ENCODE measurements at places on chromosomes 6 and 20. TPM values are rescaled to one million over a fixed set of nuclear protein-coding genes. Genes with fewer than 3 reads are reported as not detected.

DNA sequence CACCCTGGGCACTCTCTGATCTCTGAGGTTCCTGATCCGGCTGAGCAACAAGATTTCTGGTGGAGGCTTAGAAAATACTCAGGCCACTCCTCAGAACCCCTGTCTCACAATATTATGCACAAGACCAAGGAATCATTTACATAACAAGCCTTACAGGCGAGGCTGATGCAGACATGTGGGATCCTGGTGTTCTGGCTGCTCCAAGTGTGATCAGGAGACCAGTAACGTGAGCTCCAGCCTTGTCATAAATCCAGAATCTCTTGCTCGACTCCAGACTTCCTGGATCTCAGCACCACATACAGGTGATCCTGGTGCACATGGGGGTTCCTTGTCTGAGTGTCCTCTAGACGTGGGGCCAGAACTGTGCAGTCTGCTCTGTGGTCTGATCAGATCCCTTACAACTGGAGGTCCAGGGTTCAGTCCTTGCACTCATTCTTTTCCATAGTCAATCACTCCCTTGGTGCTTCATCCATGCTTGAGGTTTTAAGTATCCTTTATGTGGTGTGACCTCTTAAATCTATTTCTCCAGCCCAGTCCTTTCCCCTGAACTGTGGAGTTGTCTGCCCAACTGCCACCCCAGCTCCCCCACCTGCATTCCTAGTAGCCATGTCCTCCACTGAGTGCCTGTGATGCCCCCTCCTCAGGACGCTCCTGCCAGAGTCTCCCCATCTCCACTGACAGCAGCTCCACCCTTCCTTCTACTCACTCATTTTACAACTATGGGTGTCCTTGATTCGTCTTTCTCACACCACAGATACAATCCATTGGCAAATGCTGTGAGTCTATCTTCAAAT is 5.1 kb downstream of the HLA-C start:
- H3K27me3 ChIP-seq, result no peaks in the 10 kb centered on the region
- H3K36me3 ChIP-seq, result no peaks in the 10 kb centered on the region
- no peak overlapping the region for H3K4me3 ChIP-seq
- H3K4me1 ChIP-seq, result no peaks in the 10 kb centered on the region
- H3K27ac ChIP-seq, result no peak overlapping the region
- DNase-seq, result no peak

GRCh38 chr6:47631797-47632196 is 66.6 kb upstream of the ADGRF4 start:
- no peak overlapping the region for H3K27ac ChIP-seq
- no peaks in the 10 kb centered on the region for H3K36me3 ChIP-seq
- no peak overlapping the region for H3K4me3 ChIP-seq
- no peak for DNase-seq
- no peaks in the 10 kb centered on the region for H3K27me3 ChIP-seq

GRCh38 chr6:163585932-163586437 is 171.5 kb downstream of the QKI start:
- H3K27me3 ChIP-seq, result no peaks in the 10 kb centered on the region
- H3K27ac ChIP-seq, result no peak overlapping the region
- no peaks in the 10 kb centered on the region for H3K4me1 ChIP-seq

GRCh38 chr6:117739869-117740268 is 64.6 kb downstream of the NUS1 start:
- no peak overlapping the region for H3K4me3 ChIP-seq
- H3K27me3 ChIP-seq, result no peaks in the 10 kb centered on the region
- H3K4me1 ChIP-seq, result no peaks in the 10 kb centered on the region
- H3K27ac ChIP-seq, result no peak overlapping the region
- H3K36me3 ChIP-seq, result no peaks in the 10 kb centered on the region
- peak; percentile 26 for DNase-seq

GRCh38 chr20:18858816-18859215 is 45.2 kb downstream of the SCP2D1 start:
- no peak overlapping the region for H3K27ac ChIP-seq
- no peaks in the 10 kb centered on the region for H3K36me3 ChIP-seq
- no peaks in the 10 kb centered on the region for H3K27me3 ChIP-seq
- no peaks in the 10 kb centered on the region for H3K4me1 ChIP-seq

DNA sequence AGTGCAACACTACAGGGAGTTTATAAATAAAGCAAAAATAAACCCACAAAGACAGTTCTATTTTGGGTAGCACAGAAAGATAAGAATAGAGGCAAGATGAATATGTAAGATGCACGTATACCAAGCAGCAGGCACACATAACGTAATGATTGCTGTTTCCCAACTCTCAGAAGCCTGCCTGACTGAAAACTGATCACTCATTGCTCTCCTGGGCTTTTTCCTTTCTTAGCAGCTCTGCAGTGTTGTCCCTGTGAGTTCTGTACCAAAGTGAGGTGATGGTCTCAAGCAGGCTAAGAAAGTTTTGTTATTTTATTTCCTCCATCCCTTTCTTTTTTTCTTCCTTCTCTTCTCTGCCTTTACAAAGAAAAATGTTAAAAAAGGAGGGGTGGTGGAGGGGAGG is 522.0 kb upstream of the MAN1A1 start:
- no peaks in the 10 kb centered on the region for H3K36me3 ChIP-seq
- H3K27me3 ChIP-seq, result no peaks in the 10 kb centered on the region
- H3K27ac ChIP-seq, result no peak overlapping the region
- no peaks in the 10 kb centered on the region for H3K4me1 ChIP-seq
- no peak overlapping the region for H3K4me3 ChIP-seq

- H3K4me3 ChIP-seq, result no peak overlapping the region
- H3K4me1 ChIP-seq, result no peaks in the 10 kb centered on the region
- H3K36me3 ChIP-seq, result no peaks in the 10 kb centered on the region
- no peak overlapping the region for H3K27ac ChIP-seq
- no peak for DNase-seq
- no peaks in the 10 kb centered on the region for H3K27me3 ChIP-seq
Measured at GRCh38 chr20:13331536-13331935, 110.5 kb downstream of the ISM1 start.

Gene AVP
- not detected for total RNA-seq

Gene RCAN2
- total RNA-seq, result 3.8 TPM

Gene DPPA5
- not detected for total RNA-seq

Gene OR2B6
- not detected for total RNA-seq

Gene TBXT
- not detected for total RNA-seq

Gene PPIL6
- total RNA-seq, result 1.7 TPM

Gene MBOAT1
- 21.3 TPM for total RNA-seq

Gene PKIB
- total RNA-seq, result 1.2 TPM

Gene ITPA
- 24.8 TPM for total RNA-seq
